Amniotic stem cell (primary cell): ENCODE measurements at places on chromosomes 12 and 14.

- no peak for DNase-seq
These were observed 45.2 kb downstream of the RDH12 start for GRCh38 chr14:67746927-67747326.

- no peak for DNase-seq
These were observed 5.7 kb downstream of the SOCS2 start for GRCh38 chr12:93578221-93578620.

DNA sequence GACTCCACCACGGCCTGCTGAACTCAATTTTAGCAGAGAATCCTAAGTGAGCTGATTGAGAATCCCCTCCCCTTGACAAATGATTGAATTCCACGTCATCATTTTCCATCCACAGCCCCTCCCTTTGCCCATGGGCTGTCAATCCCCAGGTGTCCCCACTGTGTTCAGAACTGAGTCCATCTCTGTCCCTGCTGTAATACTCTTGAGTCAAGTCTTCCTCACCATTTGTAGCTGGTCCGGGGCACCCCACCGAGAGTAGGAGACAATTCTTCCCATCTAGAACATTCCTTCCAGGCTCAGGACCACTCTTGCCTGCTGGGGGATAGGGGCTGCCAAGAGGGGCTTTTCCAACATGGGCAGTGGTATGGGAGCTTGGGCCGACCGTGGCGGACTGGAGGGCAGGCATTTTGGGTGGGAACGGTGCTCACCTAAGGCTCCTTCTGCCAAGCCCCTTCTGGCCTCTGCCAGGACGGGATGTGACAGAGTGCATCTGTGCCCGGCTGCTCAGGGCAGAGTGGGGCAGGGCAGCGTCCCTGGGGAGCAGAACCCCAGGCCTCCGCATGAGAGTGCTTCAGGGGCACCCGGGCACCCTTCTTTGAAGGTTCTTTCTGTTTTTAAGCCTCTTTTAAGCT is 218.1 kb upstream of the RTL1 start:
- no peak for DNase-seq

GRCh38 chr12:82583756-82584155 is 103.0 kb upstream of the TMTC2 start:
- DNase-seq: no peak

DNA sequence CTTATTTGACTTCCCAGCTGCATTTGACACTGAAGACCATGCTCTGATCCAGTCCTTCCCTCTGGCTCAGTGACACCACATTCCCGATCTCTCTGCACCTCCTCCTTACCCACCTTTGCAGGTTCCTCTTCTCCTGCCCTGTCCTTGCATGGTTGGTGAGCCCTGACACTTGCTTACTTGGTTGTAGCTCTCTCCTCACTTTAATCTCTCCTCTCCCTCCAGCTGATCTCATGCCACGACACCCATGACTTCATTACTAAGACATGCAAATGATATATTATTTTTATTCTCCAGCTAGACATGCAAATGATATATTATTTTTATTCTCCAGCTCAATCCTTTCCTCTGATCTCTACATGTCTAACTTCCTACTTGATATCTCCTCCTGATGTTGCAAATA is at the start of gene SERPINA9:
Gene SERPINA9 (minus strand): TSS at position 175 of the 400 bp plus-strand sequence. CDS start 6,357 bp downstream, outside the sequence.
- DNase-seq: no peak

DNA sequence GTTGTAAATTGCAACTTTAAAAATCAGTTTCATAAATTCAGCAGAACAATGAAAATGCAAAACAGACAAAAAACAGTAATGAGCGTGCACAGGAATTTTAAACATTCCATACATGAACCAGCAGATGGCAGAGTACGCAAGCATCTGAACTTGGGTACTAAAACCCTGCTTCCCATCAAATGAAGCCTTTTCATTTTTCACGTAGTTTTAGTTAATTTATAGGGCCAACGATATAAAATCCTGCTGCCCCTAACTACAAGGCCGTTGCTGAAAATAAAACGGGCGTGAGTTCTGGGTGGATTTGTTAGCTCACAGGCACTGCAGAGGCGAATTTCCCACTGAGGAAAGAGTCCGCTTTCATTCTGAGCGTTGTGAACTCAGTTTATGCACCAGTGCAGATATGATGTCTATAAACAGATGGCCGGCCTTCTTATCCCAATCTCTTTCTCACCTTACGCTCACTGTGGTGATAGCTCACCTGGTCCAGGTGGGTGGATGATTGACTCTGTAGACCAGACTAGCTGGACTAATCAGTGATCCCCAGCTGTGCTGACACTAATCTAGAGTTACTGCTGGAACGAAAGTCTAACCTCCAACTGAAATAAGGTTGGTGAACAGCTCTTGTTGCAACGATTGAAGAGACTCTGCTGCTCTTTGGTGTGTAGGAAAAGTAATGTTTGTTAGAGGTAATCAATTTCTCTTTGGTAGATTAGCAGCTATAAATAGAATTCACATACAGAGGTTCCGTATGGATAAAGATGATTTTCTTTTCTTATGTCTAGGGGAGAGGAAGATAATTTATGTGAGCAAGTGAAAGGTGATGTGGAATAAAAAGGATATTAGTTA is 89.2 kb downstream of the PDZRN4 start:
- DNase-seq: peak; percentile 13

GRCh38 chr12:19154686-19155085 is 25.2 kb downstream of the PLEKHA5 start:
- no peak for DNase-seq

GRCh38 chr12:124904306-124905098 is 9.9 kb downstream of the UBC start:
- DNase-seq: peak; percentile 88

DNA sequence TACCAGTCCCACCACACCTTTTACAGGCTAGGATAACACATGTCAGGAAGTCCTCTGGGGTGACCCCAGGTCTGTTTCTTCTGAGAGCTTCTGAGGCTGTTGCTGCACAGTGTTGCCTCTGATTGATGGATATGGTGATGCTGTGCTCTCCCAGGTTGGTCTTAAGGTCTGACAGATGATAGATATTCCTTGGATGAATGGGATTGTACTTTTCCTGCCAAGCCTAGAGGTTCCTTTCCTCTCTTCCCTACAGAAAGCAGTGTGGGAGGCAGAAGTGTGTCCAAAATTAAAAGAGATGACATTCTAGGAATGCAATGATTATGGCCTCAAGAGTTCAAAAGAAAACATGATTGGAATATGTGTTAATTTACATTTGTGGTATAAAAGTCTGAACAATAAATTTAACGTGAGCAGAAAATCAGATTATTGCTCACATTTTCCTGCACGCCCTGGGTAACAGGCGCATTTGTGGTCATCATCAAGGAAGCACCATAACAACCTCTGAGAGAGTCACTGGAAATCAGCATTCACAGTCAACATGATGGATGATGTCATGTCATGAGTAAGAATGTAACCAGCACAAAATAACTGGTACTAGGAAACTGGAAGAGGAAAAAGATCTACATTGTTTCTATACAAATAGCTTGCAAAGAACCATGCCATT is 73.7 kb downstream of the BBS10 start:
- no peak for DNase-seq

- no peak for DNase-seq
These were observed 160.6 kb downstream of the KCNA5 start for GRCh38 chr12:5204271-5204670.

- no peak for DNase-seq
These were observed 107.1 kb upstream of the BCAT1 start for GRCh38 chr12:25056011-25056410.

GRCh38 chr12:54417712-54418440 is 1.2 kb downstream of the ITGA5 start:
- DNase-seq: no peak

GRCh38 chr12:64452559-64453329 is 824 bp downstream of the TBK1 start:
- peak; percentile 55 for DNase-seq

DNA sequence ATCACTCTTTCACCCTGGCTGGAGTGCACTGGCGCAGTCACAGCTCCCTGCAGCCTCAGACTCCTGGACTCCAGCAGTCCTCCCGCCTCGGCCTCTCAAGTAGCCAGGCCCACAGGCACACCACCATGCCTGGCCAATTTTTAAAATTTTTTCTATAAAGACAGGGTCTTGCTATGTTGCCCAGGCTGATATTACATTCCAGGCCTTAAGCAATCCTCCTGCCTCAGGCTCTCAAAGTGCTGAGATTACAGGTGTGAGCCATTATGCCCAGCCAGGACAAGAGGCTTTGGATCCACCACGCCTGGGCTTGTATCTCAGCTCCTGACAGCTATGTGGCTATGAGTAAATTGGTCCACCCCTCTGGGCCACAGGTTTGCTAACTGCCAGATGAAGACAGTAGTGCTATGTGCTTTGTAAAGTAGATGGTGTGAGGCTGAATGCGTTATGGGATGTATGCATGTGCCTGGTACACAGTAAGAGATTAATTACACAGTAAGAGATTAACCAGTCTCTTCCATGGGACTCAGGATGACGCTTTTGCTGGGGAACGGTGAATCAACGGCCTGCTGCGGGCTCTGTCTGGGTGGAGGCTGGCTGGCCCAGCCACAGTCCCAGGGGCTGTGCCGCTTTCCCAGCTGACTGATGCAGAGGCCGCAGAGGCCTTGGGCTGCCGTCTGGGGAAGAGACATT is 53.3 kb upstream of the NCOR2 start:
- DNase-seq: no peak

- no peak for DNase-seq
These were observed 85.8 kb upstream of the WSCD2 start for GRCh38 chr12:108043286-108043685.

- no peak for DNase-seq
These were observed 540.8 kb downstream of the NRXN3 start for GRCh38 chr14:78710963-78711362.

DNA sequence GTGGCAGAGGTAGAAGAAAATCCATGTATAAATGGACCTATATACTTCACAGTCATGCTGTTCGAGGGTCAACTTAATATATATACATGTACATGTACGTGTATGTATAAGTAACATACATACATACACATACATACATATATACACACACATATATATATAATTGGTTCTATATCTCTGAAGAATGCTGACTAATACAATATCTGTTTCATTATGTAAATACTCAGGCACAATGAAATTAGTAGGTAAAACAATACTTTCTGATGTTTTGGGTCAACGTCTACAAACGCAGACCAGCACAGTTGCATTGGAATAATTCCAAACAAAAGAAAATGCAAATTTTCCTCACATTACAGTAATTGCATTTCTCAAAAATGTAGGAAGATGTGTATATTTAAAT is 202.7 kb upstream of the DAAM1 start:
- no peak for DNase-seq
